Foreskin keratinocyte (primary cell): ENCODE measurements at places on chromosomes 6 and 20.
A peak's percentile ranks its signal among the peaks of the same experiment; 100 is the strongest.

DNA sequence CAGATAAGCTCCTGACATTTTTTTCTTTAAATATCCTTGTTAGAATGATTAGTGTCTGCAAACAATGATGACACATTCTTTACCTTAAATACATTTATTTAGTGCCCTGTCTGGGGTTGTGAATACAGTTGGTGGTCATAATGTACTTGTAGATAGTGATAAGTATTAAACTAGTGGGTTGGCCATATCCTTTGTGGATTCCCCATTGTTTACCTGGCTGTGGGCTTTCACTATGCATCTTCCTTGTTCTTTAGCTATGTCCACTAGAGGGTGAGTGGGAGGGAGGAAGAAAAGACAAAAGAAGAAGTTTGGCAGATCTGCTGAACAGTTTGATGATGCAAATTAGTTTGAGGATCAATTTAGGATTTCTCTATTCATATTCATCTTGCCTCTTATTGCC lies 15.7 kb downstream of the HS3ST5 start:
- DNase-seq = no peak

DNA sequence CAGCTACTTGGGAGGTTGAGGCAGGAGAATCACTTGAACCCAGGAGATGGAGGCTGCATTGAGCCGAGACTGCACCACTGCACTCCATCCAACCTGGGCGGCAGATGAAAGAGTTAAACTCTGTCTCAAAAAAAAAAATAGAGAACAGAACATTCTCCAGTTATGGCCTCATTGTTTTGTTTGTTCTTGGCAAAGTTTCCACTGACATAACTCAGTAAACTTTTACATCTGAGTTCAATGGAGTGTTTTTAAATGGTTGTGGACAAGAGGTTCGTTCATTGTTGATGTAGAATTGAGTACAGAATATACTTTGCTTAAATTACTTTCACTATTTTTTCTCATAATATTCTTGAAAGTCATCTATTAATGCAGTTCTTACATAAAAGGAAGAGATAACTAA lies 42.2 kb upstream of the IFNGR1 start:
- no peak for DNase-seq

DNA sequence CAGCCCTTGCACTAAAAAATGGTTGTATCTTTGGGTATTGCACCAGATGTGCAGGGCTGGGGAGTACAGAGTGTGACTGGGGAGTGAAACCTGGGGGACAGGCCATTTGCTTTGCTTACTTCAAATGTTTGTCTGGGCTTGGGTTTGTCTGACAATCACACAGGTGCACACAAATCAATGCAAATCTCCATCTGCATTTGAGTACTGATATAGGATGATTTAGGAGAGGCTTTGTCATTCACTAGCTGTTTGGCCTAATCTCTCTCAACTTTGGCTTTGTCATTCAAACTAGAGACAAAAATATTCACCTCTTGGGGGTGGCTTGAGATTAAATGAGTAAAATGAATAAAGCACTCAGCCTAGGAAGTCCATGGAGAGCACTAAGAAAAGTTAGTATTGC lies 3.8 kb downstream of the GUCA1A start:
- no peak for DNase-seq

DNA sequence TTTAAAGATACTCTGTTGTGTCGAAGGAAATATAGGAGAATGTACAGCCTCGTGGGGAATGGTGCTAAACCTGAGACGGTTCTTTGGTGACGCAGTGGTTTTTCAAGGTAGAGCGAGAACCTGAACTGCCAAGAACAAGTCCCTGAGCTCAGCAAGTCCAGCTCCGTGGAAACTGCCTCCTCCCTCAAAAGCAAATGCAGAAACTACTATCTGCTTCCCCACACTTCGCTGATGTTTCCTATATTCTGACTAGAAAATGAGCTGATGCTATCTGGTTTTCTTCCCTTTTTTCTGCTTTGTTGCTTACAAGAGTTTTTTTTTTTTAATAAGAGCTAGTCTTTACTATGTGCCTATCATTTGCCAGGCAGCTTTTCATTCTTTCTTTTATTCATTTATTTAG lies 85.3 kb upstream of the LY86 start:
- no peak for DNase-seq

DNA sequence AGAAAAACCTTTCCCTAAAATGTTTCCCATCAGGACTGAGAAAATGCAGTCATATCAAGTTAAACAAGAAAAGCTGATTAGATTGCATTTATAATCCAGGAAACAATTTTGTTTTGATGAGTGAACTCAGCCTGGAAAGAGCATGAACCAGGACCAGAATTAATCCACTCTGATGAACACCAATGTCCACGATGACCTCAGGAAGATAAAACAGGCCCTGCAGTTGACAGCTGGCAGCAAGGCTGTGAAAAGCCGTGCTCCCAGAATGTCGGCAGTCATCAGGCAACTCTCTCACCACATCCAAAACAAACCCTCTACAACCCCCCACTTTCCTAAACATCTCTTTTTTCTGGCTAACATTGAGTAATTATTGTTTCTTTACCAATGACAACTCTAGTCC lies 74.0 kb upstream of the PROKR2 start:
- DNase-seq = no peak

GRCh38 chr6:109448615-109449014 lies 7.0 kb downstream of the MICAL1 start:
- no peak for DNase-seq

- no peak for DNase-seq
Observed at GRCh38 chr6:151239603-151240035, at the start of gene AKAP12. TSS of gene AKAP12 (plus strand) at chr6:151239967. CDS start at chr6:151240563, 596 bp downstream.

DNA sequence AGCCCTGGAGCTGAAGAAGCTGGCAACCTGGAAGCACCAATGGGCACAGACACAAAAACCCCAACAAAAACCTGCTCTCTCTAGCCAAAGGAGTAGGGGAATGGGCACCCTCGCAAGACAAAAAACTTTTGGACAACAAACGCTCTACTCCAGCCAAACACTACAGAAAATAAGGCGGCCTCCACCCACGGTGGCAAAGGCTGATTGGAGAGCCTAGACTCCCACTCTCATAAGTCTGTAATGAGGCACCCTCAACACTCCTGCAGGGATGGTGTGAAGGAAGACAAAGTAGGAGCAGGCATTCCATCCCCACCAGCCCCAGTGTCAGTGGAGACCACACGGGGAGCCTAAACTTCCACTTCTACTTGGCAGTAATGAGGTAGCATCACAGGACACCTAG lies 8.8 kb downstream of the TTI1 start:
- no peak for DNase-seq

DNA sequence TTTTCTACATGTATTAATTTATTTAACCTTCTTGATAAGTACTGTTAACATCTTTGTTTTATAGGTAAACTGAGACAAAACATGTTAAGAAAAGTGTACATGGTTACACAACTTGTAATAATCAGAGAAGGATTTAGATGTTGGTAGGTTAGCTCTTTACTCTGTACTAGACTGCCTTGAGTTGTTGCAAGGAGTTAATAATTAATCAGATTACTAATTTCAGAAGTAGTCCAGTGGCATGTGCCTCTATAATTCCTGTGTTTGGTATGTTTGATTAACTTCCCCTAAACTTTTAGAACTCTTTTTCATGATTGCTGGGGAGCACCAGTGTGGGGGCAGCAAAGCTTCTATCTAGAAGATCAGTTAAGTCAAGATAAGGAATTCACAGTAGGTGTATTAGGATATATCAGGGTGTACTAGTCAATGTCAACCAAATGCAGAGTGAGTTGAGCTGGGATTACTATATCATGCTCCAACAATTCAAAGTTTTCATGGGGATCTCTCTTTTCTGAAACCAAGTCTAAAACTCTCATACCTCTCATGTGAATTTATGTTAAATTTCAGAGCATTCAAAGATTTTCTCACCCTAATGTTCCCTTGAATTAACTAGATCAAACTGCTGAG lies 129.7 kb upstream of the AHI1 start:
- no peak for DNase-seq

GRCh38 chr20:33373735-33374605 lies 27.3 kb downstream of the CDK5RAP1 start:
- DNase-seq = no peak

DNA sequence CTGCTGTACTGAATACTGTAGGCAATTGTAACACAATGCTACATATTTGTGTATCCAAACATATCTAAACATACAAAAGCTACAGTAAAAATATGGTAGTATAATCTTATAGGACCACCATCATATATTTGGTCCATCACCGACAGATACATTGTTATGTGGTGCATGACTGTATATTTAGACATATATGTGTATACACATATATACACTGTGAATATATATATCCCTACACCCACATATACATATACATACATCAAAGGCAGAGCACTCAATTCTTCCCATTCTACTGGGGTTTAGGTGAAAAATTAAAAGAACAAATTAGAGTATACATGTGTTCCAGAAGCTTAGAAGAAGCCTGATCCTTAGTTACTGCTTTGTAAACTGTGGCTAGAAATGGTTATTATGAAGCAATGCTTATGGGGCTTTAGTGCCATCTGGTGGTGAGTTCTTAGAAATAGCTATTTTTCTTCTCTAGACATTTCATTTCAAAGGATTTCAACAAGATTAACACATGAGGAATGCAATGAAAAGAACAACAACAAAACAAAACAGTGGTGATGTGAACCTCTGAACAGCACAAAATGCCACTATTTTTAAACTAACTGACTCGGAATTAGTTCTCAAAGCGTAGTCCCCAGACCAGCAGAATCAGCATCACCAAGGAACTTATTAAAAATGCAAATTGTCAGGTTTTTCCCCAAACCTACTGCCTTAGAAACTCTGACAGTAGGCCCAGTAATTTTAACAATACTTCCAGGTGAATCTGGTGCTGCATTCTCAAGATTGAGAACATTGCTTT lies 38.0 kb downstream of the PKHD1 start:
- peak; percentile 24 for DNase-seq

- DNase-seq = no peak
Observed at GRCh38 chr6:157778719-157779118, 44.3 kb upstream of the SNX9 start.

DNA sequence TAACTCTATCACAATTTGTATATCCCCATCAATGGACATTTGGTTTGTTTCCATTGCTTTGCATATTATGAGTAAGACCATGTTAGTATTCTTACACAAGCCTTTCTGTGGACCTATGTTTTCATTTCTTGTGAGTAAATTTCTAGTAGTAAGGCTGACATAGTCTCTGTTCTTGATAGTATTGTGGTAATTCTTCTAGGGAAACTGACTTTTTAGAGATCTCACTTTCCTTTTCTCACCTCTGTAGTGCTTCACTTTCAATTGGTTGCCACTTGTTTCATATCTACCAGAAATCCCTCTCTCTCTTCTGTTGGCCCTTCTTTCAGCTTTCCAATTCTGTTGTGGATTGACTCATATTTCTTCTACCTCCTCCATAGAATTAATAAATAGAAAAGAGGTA lies 8.5 kb downstream of the ISM1 start:
- no peak for DNase-seq

GRCh38 chr6:85124472-85125354 lies 325.2 kb upstream of the NT5E start:
- DNase-seq = no peak

DNA sequence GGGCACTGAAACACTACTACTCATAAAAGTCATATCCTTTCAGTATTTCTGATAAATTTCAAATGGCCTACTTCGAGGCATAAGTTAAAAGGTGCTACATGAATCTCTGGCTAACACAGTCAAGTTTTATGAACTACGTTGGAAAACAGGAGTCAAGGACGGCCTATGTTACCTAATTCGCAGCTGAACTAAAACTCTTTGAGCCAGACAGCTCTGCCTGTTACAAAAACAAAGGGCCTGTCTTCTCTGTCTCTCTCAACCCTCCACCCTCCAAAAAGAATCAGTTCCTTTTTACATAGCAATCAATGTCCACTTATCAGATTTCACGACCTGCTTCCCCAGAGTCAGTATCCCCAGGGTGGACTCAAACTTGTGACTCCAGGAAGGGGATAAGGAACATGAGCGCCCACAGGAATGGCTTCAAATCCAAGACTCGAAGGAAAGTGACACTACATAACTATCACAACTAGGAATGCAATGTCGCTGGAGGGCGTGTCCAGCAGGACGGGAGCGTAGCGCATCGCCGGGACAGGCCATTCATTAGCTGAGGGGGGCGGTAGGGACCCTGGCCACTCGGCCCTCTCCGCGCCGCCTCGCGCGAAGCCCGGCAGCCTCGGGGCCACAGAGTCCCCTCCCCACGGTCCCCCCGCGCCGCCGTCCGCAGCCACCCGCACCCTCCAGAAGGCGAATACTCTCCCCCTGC lies 591 bp downstream of the IBTK start:
- no peak for DNase-seq

- DNase-seq = no peak
Observed at GRCh38 chr6:51021171-51021570, 202.5 kb downstream of the TFAP2B start.

DNA sequence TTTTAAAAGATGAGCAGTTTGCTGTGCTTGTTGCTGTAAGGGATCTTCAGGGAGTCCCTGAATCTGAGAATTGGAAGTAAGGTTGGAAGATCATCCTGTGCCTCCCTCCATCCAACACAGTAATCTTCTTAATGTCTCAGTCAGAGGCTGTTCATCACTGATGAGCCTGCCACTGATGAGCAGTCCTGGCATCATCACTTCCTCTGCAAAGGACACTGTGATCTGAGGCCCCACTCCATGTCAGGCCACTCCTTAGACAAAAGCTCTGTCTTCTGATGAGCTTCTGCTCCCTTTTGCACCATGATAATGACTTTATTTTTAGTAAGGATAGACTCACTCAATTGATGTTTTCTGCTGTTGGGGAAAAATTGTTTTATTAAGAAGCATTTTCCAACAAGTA lies 121.0 kb downstream of the UST start:
- no peak for DNase-seq

GRCh38 chr6:39143238-39143930 lies 28.4 kb upstream of the SAYSD1 start:
- peak; percentile 52 for DNase-seq
